ENCODE measurements at places on chromosomes 12 and 14.

DNA sequence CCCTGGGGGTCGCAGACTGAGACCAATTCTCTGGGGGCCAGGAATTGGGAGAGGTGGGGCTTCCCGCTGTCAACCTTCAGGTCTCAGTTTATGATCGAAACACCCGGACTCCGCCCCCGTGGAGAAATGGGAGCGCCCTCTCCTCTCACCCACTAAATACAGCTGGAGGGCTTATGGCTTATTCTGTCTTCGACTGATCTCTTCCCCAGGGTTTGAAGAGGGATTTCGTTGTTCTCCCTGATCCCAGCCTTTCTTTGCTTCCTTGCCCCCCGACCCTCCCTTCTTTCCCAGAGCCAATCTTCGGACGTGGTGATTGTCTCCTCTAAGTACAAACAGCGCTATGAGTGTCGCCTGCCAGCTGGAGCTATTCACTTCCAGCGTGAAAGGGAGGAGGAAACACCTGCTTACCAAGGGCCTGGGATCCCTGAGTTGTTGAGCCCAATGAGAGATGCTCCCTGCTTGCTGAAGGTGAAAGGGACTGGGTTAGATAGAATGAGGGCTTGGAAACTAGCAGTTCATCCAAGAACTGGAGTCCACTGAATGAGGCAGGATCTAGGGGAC lies 607 bp downstream of the OS9 start:
- DNase-seq = no peak

DNA sequence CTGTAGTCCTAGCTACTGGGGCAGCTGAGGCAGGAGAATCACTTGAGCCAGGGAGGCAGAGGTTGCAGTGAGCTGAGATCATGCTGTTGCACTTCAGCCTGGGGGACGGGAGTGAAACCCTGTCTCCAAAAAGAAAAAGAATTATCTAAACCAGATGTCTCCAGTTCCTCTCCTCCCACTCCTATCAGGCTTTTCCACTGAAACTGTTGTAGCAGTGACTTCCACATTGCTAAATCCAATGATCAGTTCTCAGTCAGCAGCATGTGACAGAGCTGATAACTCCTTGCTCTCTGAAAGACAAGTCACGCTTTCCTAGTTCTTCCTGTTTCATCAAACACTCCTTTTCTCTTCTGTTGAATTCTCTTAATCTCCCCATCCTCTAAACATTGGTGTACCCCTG lies 8.6 kb downstream of the SLC38A6 start:
- DNase-seq = no peak

GRCh38 chr12:108254517-108255251 lies 84.4 kb downstream of the CMKLR1 start:
- DNase-seq = no peak

- DNase-seq = no peak
Observed at GRCh38 chr14:74973905-74974363, 18.5 kb upstream of the PGF start.

DNA sequence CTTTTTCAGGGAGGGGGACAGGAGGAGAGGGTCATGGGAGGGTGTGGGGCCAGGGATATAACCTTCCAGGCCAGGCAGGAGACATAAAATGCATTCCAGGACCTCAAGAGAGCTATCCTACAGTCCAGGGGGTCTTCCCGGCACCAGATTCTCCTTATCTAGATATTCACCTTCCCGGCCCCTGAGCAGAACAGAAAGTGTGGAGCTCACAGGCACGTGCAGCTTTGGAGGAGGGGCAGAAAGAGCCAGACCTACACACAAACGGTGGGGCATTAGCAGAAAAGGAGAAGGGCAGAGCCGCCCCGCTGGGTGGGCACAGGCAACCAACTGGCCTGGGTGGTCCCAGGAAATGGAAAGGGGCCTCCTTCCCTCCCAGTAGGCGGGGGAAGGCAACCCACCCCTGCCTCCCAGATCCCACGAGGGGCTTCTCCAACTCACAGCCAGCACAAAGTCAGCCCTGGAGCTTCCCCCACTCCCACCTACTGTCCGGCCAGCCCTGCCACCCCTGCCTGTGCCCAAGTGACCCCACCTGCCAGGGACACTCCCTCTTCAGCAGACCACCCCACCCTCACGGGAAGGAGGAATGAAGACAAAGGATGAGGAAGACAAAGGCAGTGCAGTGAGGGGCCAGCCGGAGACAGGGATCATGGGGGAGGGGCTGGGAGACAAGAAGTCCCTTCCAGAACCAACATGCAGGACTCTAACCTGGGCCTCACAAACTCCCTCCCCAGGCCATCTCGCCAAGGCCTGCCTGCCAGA lies 33.3 kb downstream of the CCDC85C start:
- DNase-seq = no peak

DNA sequence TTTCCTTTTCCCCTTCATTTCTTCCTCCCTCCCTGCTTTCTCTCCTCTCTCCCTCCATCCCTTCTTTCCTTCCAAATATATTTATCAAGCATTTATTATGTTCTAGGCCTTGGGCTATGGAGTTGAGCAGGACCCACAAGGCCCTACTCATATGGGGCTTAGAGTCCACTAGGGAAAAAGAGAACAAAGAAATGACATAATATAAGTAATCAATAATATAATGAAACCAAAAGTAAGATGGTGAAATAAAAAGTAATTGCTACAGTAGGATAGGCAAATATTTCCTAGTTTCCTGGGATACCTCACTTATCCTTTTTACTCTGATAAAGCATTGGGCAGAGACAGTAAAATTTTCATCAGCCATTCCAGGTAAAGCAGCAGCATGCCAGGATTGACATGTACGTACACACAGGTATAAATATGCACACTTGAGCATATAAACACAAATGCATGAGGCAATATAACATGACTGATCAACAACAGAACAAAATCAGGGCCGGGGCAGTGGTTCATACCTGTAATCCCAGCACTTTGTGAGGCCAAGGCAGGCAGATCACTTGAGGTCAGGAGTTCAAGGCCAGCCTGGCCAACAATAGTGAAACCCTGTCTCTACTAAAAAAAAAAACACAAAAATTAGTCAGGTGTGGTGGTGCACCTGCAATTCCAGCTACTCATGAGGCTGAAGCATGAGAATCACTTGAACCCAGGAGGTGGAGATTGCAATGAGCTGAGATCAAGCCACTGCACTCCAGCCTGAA lies 35.5 kb upstream of the CSRP2 start:
- DNase-seq = no peak

DNA sequence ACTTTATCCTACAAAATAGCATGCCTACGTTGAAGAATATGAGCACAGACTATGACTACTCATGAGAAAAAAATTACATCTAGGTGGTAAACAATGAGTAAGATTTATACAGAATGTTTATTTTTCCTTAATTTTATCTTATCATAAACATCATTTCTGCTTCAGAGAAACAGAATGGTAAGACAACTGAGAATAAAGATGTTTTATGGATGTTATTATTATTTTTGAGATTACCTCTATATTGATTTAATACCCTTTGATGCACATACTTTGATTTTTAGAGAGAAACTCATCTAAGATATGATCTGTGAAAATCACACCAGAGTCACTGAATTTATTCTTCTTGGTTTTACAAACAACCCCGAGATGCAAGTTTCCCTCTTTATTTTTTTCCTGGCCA lies at the start of gene OR10A7:
OR10A7 (plus strand) TSS at position 301 of the 400 bp plus-strand sequence; CDS start at position 301, 0 bp downstream.
- DNase-seq = no peak

- DNase-seq = no peak
Observed at GRCh38 chr12:48145981-48146380, 11.3 kb downstream of the ASB8 start.

DNA sequence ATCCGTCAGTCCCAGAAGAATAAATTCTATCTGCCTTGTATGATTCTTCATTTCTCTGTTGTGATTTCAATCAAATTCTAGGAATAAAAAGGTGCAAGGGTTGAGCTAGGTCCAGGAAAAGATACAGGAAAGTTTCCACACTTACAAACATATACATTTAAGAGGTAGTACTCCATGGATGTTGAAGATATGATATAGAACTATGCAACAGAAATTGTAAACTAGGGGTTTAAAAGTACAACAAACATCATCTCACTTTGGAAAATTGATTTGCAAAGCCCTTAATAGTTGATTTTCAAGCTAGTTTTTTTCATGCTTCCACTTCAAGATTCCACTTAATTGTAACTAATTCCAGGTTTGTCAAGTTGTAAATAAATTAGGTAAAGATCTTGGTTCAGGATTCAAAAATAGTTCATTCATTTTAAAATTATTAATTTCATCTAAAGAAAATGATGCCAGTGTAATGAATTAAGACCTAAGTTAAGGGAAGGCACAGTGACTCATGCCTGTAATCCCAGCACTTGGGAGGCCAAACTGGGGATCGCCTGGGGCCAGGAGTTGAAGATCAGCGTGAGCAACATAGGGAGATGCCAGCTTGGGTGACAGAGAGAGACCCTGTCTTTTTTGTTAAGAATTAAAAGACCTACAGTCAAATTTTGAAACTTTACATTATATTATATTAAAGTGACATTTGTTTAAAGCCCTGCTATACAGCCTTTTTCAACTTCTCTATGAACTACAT lies at the start of gene OR6C70:
OR6C70 (minus strand) TSS at position 51 of the 742 bp plus-strand sequence; CDS start at position 51, 0 bp downstream.
- DNase-seq = no peak

DNA sequence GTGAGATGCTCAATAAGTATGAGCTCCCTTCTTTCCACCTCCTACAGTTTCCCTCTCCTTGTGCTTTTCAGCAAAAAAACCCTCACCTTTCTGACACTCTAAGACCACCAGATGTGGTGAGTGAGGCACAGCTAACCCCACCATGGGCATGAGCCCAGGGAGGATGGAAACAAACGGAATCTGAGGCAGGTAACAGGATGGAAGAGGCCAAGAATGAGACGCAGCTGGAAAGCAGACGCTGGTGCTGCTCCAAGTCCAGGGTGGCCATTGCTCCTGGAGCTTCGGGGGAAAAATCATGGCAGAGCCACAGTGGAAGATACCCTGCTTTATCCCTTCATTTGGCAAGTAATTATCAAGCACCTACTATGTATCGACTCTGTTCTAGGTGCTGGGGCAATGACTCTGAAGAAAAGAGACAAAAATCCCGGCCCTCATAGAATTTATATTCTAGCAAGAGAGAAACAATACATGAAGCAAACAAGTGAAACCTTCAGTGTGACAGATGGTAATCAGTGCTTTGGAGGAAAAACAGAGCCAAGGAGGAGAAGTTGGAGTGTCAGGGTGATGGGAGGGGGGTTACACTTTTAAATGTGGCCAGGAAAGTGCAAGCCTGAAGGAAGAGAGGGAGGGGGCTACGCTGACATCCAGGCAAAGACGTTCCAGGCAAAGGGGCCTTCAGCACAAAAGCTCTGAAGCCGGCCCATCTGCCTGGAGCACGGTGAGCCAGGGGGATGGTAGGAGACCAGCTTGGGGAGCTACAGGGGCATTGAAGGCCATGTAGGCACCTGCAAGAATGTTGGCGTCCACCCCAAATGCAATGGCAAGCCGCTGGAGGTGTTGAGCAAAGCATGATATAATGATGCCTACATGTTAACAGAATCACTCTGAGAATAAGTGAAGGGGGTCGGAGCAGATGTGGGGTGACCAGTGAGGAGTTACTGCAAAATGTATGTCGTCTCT lies 154.2 kb downstream of the DPF3 start:
- DNase-seq = no peak

DNA sequence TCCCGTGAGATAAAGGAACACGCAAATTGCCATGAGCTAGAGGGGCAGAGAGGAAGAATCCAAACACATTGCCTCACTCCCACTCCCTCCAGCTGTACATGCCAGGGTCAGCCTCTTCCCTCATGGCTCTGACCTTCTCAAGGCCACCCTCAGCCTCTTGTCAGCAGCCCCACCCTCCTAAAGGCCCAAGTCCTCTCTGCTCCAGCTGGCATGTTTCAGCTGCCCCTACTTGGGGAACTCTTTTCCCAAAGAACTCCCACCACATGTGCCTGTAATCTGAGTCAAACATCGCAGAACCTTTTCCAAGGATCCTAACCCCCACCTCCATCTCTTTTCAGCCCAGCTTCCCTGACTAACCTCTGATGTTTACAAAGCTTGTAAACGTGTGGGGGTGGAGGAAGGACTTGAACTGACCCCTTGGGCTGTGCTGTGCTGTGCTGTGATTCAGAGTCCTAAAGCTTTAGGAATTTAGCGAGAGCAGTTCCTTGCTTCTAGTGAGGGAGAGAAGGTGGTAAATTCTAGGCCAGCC lies 7.3 kb upstream of the CACNB3 start:
- DNase-seq = no peak

- no peak for DNase-seq
Observed at GRCh38 chr12:77213319-77213718, 147.9 kb upstream of the E2F7 start.

GRCh38 chr14:81031488-81031887 lies 76.1 kb downstream of the TSHR start:
- peak; percentile 28 for DNase-seq

DNA sequence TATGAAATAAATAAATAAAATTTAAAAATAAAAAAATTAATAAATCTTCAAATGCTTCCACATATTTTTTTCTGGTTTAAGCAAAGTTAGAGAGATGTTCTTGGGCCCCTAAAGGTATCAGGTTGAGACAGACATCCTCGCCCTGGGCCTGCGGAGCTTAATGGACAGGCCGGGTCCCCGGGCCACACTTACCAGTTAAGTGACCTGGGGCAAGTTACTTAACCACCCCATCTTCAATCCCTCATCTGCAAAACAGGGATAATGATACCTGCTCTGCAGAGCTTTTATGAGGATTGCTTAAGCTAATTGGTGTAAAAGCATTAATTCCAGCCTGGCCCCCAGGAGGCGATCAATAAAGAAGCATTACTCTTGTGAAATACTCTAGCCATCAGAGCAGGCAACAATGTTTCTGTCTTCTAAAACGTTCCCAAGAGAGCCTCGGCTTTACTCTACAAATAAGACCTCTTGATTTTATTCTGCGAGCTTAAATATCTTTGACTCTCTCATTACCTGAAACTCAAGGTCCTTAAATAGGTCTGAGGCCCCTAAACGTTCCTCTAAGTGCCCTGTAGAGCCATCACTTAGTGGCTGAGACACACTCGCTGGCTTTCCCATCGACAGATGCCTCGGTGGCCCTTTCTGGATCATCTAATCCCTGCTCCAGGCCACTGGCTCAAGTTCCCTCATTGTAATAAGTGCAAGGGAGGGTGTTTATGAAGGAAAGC lies 81.1 kb upstream of the DIO3 start:
- no peak for DNase-seq

- no peak for DNase-seq
Observed at GRCh38 chr12:49904601-49905000, 901 bp upstream of the FAIM2 start.

Data from BE2C (cell line).